Upper lobe of left lung (tissue), 6 donors: ENCODE measurements at places on chromosomes 11 and 22.

DNA sequence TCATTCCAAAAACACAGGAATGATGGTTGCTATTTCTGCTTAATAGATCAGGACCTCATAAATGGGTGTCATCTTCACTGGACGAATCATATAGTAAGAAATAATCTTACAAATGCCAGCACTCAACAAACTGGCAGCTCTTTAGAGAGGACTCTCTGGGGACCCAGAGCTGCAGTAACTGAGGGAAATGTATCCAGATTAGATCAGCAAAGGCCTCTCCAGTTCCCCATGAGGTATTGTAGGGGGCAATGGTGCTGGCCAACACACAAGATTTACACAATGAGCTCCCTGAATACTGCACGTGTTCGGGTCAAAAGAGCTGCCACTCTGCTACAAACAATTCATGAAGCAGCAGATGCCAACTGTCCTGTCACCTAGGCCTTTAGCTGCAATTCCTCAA, 110.2 kb downstream of the RBFOX2 start:
- no peak for DNase-seq
- no peak overlapping the region for H3K27ac ChIP-seq
- peaks cover 49% of the 10 kb centered on the region for H3K4me1 ChIP-seq
- H3K4me3 ChIP-seq, result no peak overlapping the region
- H3K36me3 ChIP-seq, result no peaks in the 10 kb centered on the region

DNA sequence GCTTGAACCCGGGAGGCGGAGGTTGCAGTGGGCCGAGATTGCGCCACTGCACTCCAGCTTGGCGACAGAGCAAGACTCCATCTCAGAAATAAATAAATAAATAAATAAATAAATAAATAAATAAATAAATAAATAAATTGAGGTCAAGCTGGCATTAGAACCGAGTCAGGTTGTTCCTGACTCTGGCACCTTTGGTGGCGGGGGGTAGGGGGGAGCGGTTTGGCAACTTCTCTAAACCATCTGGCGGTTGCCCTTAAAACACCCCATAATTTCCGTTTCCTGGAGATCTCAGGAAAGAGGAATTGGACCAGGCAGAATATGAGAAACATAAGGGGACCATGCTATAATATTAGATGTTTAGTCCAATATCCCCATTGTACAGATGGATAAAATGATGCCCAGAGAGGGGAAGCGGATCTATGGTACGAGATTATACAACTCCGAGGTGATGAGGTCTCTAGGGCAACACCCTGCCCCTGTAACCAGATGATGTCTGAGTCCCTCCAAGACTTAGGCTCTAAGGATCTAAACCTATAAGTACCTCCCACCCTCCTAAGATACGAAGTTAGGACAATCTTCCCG, 785 bp downstream of the CLPB start:
- peak overlapping the region; percentile 93 for H3K27ac ChIP-seq
- H3K4me1 ChIP-seq, result peaks cover 22% of the 10 kb centered on the region
- peak overlapping the region; percentile 65 for H3K4me3 ChIP-seq
- DNase-seq, result no peak
- H3K36me3 ChIP-seq, result peaks cover 4% of the 10 kb centered on the region

DNA sequence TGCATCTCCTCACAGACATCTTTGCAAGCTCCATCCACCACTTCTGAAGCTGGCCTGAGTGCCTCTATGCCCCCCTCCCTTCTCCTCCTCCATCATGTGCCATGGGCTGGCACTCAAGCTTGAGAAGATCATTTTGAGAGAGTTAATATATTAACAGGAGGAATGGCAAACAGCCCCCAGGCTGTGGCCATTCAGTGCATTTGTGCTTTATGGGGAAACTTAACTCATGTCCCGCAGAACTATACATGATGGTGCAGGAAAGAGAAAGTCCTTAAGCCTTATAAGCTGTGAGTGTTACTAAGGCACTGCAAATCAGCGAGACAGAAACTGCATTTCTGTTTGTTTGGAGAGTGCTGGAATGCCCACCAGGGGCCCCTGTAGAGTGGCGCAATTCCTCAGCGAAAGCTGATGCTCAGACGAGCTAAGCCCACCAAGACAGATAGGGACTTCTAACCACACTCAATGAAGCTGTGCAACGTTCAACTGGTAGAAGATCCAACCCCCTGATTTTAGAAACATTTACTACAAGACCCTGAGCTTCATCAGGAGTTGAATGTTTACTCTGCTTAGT, 26.8 kb upstream of the PHLDA2 start:
- H3K36me3 ChIP-seq, result peaks cover 100% of the 10 kb centered on the region
- H3K27me3 ChIP-seq, result no peaks in the 10 kb centered on the region
- no peak overlapping the region for H3K4me3 ChIP-seq
- no peak for DNase-seq
- no peak overlapping the region for H3K27ac ChIP-seq

DNA sequence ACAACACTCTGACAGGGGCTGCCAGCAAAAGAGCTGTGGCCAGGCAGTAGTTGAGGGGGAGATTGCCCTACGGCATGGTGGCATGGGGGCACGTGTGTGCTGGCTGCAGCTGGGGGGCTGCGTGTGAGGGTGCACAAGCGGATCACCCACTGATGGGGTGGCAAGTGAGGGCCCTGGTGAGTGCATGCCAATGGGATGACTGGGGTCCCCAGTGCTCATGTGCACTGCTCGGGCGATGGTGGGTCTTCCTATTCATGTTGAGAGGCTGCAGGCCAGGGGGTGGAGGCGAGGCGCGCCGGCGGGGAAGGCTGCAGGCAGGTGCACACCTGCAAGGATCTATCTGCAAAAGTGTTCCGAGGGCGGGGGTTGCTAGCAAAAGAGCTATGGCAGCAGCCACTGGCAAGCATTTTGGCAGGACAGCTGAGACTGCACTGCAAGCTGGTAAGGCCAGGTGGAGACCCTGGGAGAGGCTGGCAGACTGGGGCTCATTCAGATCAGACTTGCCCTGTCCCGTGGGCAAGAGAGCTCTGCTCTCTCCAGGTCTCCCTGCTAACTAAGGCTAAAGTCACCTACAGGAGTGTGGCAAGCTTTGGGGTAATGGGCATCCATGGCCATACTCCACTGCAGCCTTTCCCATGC, 12.0 kb downstream of the OR51I2 start:
- no peaks in the 10 kb centered on the region for H3K27me3 ChIP-seq
- no peaks in the 10 kb centered on the region for H3K36me3 ChIP-seq
- no peak overlapping the region for H3K27ac ChIP-seq

GRCh38 chr22:27154717-27155116, 497.3 kb downstream of the MIAT start:
- H3K36me3 ChIP-seq, result no peaks in the 10 kb centered on the region
- peaks cover 14% of the 10 kb centered on the region for H3K4me1 ChIP-seq
- no peak overlapping the region for H3K27ac ChIP-seq

DNA sequence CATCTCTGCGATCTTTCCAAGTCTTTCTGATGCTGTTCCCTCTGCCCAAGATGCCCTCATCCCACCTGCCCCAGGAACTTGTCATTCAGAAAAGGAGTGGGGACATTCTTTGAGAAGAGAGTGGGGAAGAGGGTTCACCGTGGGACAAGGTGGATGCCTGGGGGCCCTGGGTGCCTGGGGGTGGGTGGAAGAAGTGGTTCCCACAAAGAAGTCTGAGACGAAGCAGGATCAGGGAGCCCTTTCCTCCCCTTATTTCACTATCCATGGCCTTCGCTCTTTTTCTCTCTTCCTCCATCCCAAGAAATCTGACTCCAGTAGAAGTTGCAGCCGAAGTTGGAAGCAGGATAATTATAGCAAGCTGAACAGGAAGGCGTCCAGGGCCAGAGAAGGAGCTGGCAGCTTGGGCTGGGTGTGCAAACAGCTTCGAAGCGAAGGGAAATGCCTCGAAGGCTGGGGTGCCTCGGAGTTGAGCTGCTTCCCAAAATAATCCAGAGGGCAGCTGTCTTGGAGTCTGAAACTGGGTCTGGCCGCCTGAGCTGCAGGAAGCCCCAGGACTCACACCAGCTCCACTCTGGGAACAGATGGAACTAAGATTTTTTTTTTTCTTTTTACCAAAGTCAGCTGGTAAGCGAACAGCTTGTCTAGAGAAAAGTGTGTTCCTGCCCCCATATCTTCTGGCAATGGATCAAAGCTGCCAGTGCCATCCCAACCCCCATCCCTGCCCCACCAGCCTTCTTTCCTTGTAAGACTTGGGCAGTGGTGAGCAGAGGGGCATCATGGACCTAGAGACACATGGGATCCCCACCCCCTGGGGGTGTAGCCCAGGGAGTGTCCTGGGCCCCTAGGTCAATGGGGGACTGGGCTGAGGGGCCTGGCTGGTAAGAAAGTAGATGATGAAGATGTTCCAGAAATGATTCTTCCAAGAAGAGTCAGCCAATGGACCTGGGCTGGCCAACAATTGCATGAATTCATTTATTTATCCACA, 31.5 kb downstream of the PARVG start:
- peaks cover 11% of the 10 kb centered on the region for H3K4me1 ChIP-seq
- peak; percentile 20 for DNase-seq
- H3K4me3 ChIP-seq, result no peak overlapping the region

DNA sequence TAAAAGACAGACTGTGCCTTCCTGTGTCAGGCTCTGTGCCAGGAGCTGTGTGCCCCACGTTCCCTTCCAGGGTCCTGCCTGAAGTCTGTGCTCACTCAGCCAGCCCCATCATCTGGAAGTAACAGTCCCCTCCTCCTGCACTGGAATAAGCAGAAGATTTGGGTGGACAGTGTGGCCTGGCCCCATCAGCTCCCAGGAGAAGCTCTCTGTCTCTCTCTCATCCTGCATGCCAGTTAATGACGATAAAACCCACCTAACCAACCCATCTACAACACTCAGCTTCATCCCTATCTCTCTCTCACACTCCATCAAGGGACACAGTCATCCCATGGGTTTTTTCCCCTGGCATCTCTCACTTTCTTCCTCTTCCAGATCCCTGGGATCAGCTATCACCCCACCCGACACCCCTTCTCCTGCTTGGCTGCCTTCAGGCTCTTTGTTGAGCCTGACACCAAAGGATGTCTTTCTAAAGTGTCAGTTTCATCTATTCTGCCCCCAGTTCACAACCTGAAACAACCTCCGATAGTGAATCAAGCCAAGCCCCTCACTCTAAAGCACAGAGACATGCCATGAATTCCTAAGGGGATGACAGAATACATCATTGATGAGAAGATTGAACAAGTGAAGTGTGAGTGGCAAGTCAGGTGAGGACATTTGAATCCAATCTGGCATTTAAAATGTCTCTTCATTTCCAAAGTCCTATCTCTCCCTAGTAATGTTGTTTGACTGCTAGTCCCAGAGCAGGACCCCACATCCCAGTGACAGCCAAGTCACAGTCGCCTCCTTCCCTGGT, 91.4 kb upstream of the TOP3B start:
- no peak for DNase-seq
- no peaks in the 10 kb centered on the region for H3K4me1 ChIP-seq
- no peaks in the 10 kb centered on the region for H3K36me3 ChIP-seq
- H3K27me3 ChIP-seq, result no peaks in the 10 kb centered on the region
- H3K4me3 ChIP-seq, result no peak overlapping the region

DNA sequence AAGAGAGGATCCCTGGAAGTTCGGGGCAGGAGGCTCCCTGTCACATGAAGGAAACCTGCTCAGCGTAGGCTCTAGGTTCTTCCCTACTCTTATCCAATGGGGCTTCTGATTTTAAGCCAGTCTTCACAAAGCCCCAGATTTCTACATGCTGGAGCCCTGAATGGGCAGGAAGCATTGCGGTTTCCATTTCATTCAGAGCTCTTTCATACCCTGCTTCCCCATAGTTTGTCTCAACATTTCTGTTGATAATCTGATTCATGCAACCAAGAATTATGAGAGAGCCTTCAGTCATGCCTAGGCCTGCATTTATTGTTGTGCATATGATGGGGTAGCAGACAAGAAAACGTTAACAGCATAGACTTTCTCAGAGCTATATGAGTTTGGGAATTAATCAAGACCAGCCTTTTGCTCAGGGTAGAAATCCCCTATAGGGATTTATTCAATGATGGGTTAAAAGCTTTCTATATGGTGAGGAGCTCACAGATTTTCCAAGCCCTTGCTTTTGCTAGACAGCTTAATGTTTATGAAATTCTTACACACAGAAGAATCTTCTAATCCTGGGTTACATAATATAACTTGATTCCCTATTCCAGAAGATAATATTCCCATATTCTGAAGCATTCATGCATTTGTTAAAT, 15.9 kb downstream of the OR51B4 start:
- H3K4me1 ChIP-seq, result no peaks in the 10 kb centered on the region
- no peaks in the 10 kb centered on the region for H3K27me3 ChIP-seq
- H3K36me3 ChIP-seq, result no peaks in the 10 kb centered on the region

GRCh38 chr11:123181075-123181474, 14.0 kb downstream of the CLMP start:
- H3K27ac ChIP-seq, result no peak overlapping the region
- H3K27me3 ChIP-seq, result no peaks in the 10 kb centered on the region
- no peak overlapping the region for H3K4me3 ChIP-seq
- peaks cover 3% of the 10 kb centered on the region for H3K4me1 ChIP-seq
- H3K36me3 ChIP-seq, result no peaks in the 10 kb centered on the region

GRCh38 chr11:34446386-34446785, 7.7 kb downstream of the CAT start:
- no peak for DNase-seq
- peaks cover 9% of the 10 kb centered on the region for H3K36me3 ChIP-seq
- peaks cover 57% of the 10 kb centered on the region for H3K4me1 ChIP-seq
- H3K27ac ChIP-seq, result no peak overlapping the region

- peaks cover 9% of the 10 kb centered on the region for H3K36me3 ChIP-seq
- H3K27ac ChIP-seq, result peak overlapping the region; percentile 99
- no peaks in the 10 kb centered on the region for H3K27me3 ChIP-seq
- H3K4me1 ChIP-seq, result peaks cover 89% of the 10 kb centered on the region
Measured at GRCh38 chr11:3834664-3835461, 5.9 kb downstream of the RHOG start.

GRCh38 chr22:17243524-17243923, 24.3 kb upstream of the ADA2 start:
- H3K36me3 ChIP-seq, result no peaks in the 10 kb centered on the region
- peak overlapping the region; percentile 80 for H3K27ac ChIP-seq

- no peaks in the 10 kb centered on the region for H3K27me3 ChIP-seq
- H3K36me3 ChIP-seq, result no peaks in the 10 kb centered on the region
- H3K4me1 ChIP-seq, result no peaks in the 10 kb centered on the region
- no peak overlapping the region for H3K27ac ChIP-seq
- no peak overlapping the region for H3K4me3 ChIP-seq
Measured at GRCh38 chr11:119782006-119782738, 53.2 kb upstream of the NECTIN1 start.

GRCh38 chr22:21759646-21760376, 24.2 kb upstream of the YPEL1 start:
- H3K4me3 ChIP-seq, result no peak overlapping the region
- DNase-seq, result no peak
- H3K36me3 ChIP-seq, result peaks cover 61% of the 10 kb centered on the region
- peak overlapping the region; percentile 15 for H3K27ac ChIP-seq

- peaks cover 56% of the 10 kb centered on the region for H3K4me1 ChIP-seq
- DNase-seq, result no peak
- peak overlapping the region; percentile 33 for H3K27ac ChIP-seq
- H3K36me3 ChIP-seq, result no peaks in the 10 kb centered on the region
- no peaks in the 10 kb centered on the region for H3K27me3 ChIP-seq
Measured at GRCh38 chr22:39171623-39172264, 19.3 kb upstream of the CBX7 start.

DNA sequence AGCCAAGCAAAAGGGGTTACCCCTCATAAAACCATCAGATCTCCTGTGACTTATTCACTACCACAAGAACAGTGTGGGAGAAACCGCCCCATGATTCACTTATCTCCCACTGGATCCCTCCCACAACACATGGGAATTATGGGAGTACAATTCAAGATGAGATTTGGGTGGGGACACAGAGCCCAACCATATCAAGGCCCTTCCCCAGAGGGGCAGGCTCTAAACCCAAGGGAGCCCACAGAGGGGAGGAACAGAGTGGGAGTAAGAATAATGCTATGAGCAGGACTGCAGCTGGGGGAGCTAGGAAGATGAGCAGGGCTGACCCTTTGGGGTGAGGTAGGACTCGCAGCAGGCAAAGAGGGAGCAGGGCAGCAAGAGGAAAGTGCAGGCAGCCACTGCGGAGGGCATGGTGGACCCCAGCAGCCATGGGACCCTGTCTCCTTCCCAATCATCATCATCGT, 59.3 kb downstream of the CD82 start:
- no peak overlapping the region for H3K4me3 ChIP-seq
- no peak for DNase-seq
